H4 (cell line): ENCODE measurements at places on chromosomes 3 and 15. TPM values are rescaled to one million over a fixed set of nuclear protein-coding genes. Genes with fewer than 3 reads are reported as not detected.
A peak's percentile ranks its signal among the peaks of the same experiment; 100 is the strongest.

DNA sequence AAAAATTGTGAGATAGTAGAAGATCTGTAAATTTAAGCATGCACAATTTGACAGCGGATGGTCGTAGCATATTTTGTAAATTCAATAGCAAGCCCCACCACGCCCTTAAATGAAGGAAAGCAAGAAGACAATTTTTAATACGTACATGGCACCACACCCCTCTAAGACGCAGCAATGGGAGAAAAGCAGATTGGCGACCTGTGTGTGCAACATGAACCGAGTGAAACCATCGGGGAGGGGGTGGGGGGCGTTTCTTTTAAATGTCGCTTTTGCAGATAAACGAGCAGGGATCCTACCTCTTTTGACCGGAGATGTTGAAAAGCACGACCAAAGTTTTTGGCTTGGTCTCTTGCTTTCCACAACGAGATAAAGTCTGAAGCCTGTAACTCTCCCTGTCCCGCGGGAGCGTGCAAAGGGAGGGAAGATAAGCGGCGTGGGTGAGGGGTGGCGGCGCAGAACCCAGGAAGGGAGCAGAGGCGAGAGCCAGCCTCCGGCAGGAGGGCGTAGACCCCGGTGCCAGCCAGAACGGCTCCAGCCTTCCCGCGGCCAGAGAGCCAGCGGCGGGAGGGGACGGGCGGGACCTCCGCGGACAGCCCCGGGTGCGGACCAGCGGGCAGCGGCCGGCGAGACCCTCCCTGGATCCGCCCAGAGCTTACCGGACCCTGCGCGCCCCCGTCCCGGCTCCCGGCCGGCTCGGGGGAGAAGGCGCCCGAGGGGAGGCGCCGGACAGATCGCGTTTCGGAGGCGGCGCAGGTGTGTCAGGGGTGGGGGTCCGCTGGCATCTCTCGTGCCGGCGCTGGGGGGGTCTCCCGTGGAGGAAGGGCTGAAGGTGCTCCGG lies at the start of gene CHL1:
TSS of gene CHL1 (plus strand) at position 453 of the 838 bp plus-strand sequence. CDS start 123,014 bp downstream, outside the sequence.
- no peak for DNase-seq

- DNase-seq, result no peak
Measured at GRCh38 chr3:98026425-98027084, 8.6 kb downstream of the GABRR3 start.

The CHRD gene
- total RNA-seq, result 1.3 and 3.6 TPM in 2 replicates

DNA sequence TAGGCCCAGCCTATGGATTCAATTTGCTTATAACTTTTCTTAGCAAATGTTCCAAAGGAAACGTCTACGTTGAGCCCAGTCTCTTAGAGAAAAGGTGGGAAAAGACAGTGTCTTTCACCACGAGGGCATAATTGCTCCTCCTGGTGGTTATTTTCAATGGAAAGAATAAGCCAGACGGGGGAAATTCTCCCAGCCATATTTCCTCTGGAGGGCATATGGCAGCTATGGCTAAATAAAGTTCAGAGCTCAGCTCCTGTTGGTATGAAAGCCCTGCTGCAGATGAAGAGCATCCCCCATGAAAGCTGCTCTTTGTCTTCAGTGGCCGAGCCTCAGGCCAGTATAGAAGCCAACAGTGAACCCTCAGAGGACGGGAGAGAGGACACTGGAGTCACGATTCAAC lies 297.9 kb downstream of the RYR3 start:
- no peak for DNase-seq

GRCh38 chr15:97874139-97874538 lies 86.4 kb upstream of the ARRDC4 start:
- DNase-seq, result no peak

- no peak for DNase-seq
Measured at GRCh38 chr3:46194868-46195553, 13.1 kb downstream of the CCR1 start.

GRCh38 chr3:39144095-39144747 lies 9.2 kb downstream of the CSRNP1 start:
- no peak for DNase-seq

DNA sequence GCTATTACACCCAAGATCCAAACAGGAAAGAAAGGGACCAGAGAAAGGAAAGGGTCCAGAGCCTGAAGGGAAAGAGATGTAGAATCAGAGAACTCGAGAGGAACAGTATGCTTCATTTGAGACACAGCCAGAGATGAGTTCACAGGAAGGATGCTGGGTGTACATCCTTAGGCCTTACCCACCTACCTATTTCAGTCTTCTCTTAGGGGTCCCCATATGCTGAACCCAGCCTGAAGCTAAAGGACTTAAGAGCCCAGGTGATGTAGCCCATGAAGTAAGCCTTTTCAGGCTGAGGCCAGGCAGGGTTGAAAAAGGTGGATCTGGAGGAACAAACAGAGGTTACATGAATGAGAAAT lies 338.0 kb upstream of the KCNH8 start:
- DNase-seq, result no peak

The ALG1L2 gene
- total RNA-seq, result not detected in 2 replicates

The LRRN1 gene
- 1.6 and 1.9 TPM in 2 replicates for total RNA-seq

GRCh38 chr3:186520431-186520830 lies 23.7 kb downstream of the CRYGS start:
- no peak for DNase-seq

DNA sequence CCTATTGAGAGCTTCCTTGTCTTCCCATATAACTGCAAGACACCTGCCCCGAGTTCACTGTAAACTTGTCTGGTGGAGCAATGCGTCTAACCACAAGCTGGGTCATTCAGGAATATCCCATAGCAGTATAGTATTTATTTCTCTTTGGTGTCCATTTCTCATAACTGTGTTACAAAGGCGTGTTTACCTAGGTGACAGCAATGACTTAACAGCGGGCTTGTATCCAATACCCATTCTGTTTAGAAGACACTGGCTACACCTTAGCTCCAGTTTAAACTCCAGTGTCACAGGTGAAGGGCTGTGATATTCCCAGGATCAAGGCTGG lies 24.3 kb downstream of the ATP10A start:
- DNase-seq, result no peak

The FEZF2 gene
- total RNA-seq, result not detected in 2 replicates

- no peak for DNase-seq
Measured at GRCh38 chr3:101200461-101200860, 119.9 kb downstream of the IMPG2 start.

The EFHB gene
- not detected in 2 replicates for total RNA-seq

DNA sequence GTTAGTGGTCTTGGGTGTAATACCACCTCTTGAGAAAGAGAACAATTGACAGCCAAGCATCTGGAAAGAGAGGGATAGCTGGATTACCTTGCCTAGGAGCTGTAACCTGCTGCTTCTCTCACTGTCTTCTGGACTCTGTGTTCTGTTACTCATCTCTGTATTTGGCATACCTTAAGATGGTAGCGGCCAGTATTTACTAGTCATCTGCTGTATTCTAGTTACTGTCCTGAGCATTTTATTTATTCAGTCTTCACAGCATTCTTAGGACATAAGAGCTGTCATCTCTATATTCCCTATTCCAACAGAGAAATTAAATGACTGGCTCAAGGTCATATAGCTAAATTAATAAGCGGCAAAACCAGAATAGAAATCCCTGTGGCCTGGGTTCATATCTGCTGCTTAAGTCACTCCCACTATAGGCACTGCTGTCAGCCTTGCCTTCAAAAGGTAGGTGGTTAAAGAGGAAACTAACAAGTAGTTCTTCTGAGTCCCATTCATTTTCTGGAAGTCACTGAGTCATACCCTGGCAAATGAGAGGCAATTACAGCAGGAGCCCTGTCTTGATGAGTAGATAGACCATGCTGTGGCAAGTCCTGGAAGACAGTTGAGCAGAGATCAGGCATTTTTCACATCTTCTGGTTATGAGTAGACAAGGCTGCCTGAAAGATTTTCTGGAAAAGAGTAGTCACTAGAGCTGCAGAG lies 68.2 kb downstream of the RAB7A start:
- DNase-seq, result no peak

The CTXND1 gene
- total RNA-seq, result 0.10 and 0.64 TPM in 2 replicates

GRCh38 chr3:96900031-96900430 lies 85.6 kb downstream of the EPHA6 start:
- DNase-seq, result no peak

GRCh38 chr15:93067649-93068085 lies 21.3 kb downstream of the RGMA start:
- no peak for DNase-seq

The CHAC1 gene
- 28.0 and 35.4 TPM in 2 replicates for total RNA-seq

- no peak for DNase-seq
Measured at GRCh38 chr15:66592505-66593218, 26.9 kb upstream of the LCTL start.

DNA sequence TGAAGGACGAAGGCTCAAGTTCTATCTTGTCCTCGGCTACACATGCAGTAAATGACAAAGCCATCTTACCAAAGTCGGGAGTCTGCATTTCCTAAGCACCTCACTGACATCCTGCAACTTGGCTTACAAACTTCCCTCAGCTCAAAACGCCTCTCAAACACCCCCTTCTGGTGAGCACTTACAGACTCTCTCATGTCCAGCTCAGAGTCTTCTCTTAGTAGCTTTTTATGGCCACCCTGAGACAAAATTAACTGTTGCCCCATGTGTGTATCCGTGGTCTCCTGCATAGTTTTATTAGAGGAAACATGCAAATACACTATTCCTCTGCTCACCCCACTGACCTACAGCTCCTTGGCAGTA lies 819.7 kb downstream of the FHIT start:
- peak; percentile 11 for DNase-seq

DNA sequence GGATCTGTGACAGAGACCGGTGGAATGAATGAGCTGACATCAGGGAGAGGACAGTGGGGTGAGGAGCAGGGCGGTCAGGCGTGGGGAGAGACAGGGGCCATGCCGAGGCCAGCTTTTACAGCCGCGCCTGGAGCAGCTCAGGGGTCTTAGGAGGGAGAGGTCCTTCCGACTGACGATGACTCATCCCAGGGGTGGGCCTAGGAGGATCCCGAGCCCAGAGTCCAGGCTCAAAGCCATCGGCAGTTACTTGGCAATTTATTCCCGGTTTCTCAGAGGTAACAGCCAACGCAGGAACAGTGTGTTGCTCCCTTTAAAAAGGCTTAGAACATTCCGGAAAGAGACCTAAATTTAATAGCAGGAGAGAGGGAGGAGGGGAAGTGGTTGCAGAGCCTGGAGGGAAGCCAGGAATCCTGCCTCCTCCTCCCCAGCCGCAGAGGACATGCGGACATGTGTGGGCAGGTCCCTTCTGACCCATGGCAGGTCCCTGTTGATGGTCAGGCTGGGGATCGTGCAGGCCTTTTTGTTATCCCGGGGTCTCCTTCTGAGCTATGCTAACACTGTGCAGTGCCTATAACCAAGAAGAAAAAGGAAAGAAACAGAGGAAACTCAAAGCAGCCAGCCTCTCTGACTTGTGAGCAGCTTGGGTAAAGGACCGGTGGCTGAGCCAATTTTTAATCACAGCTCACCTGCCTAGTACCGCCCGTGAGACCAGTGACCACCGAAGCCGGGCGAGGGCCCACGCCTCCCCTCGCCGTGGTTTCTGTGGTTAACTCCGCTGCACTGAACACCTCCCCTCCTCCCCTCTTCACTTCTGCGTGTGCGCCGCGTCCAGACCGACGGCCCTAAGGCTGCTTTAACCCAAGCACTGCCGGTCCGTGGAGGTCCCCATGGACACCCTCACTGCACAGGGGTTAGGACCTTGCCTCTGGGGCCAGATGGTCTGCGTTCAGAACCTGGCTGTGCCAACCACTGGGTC lies 392.4 kb upstream of the PROK2 start:
- peak; percentile 4 for DNase-seq

- DNase-seq, result no peak
Measured at GRCh38 chr15:59035201-59035600, 47.7 kb downstream of the RNF111 start.

The RBPMS2 gene
- 0.48 TPM in 1 of 2 replicates, not detected in the other for total RNA-seq

The EXOSC7 gene
- total RNA-seq, result 49.9 and 58.8 TPM in 2 replicates

DNA sequence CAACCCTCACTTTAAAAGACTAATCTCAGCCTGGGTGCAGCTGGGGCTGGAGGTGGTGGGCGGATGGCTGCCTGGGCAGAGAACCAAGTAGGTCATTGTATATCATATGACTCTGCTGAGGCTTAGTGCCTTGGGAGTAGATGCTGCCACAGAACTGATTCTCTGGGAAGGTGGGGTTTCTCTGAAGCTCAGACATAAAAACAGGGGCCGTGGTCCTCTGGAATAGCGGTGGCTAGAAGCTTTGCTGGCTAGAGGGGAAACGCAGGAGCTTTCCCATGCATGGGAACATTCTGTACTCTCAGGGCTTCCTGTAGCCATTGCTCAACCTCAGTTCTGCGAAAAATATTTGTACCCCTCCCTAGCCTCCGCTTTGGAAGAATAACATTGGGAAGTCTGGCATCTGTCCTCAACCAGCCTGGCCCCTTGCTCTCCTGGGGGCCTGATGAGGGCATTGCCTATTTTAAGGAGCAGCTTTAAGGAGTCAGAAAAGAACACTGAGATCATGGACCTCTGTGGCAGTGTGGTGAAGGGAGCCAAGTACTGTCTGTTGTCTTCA lies 14.7 kb downstream of the TIMP4 start:
- peak; percentile 67 for DNase-seq

The STARD5 gene
- 2.9 and 3.2 TPM in 2 replicates for total RNA-seq

DNA sequence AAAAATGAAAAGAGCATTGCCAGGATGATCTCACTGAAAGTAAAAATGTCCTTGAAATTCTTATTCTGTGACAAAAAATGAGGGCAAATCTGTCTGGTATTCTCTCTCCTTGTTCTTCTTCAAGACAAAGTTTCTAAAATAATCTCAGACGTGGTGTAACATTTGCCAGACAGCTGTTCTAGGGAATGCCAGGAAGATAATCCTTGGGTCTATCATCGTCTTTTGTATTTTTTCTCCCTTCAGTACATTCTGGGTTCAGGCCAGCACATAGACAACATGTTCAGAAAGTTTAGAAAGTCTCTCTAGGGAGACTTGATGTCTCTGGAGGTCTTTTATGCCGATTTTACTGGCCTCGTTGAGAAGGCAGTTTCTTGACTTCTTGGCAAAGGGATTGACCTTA lies 121.2 kb upstream of the HES1 start:
- DNase-seq, result no peak

DNA sequence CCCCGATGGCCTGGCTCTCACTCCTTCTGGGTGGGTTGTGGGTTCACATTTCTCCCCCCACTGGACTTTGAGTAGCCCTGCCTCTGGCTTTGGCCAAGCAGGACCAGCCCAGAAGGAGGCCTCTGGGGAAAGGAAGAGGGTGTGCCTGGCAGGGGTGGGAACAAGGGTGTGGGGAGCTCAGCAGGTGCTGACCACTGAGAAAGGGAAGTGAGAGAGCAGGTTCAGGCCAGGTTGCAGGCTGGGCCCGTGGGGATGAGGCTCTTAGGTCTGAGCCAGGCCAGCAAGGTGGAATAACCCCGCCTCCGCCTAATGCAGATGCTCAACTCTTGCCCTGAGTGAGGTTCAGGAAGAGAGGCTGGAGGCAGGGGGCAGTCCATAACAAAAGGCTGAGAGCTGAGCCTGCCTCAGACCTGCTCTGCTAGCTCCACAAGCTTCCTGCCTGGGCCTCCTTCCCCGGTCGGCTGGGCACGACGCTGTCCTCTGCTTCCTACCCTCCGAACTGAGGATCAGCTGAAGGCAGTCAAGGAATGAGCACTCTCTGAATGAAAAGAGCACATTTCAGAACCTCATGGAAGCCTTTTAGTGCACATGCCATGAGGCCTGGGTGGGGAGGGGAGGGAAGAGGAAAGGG lies 82.7 kb downstream of the TLE3 start:
- DNase-seq, result no peak

The DPPA2 gene
- not detected in 2 replicates for total RNA-seq
